ENCODE measurements at places on chromosomes 11 and 22. TPM values are rescaled to one million over a fixed set of nuclear protein-coding genes. Genes with fewer than 3 reads are reported as not detected.

The CNGA4 gene
- 1.9 TPM for polyA plus RNA-seq

The PKNOX2 gene
- polyA plus RNA-seq = not detected

The CBLIF gene
- polyA plus RNA-seq = not detected

The MYOD1 gene
- not detected for polyA plus RNA-seq

The LINC01488 gene
- not detected for polyA plus RNA-seq

The APOL3 gene
- polyA plus RNA-seq = 55.0 TPM

DNA sequence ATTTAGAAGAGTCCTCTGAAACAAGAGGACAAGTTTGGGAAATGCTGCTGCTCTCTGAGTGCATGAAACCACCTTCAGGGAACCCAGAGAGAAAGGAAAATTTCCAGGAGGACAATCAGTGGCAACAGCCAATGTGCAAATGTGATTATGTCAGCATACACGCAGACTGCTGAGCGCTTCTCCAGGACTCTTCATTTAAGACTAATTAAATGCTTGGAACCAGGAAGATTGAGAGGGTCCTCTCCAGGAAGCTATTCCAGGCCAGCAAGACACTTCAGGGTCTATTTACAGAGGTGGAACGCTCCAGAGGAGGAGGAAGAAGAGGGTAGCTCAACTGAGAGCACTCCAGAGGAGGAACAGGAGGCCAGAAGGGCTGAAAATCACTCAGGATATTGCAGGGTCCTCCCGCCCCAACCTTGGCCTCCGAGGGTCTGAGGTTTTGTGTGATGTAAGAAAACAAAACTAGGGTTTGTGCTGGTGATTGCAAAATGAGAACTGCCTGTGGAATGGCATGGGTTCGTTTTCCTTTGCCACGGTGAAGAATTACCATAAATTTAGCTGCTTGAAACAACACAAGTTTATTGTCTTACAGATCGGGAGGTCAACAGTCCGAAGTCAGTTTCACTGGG, 14.1 kb upstream of the HTR3A start:
- no peak overlapping the region for H3K27ac ChIP-seq
- no peak overlapping the region for H3K4me3 ChIP-seq
- H3K36me3 ChIP-seq = no peaks in the 10 kb centered on the region
- DNase-seq = no peak
- H3K4me1 ChIP-seq = no peaks in the 10 kb centered on the region
- no peaks in the 10 kb centered on the region for H3K27me3 ChIP-seq

- H3K4me3 ChIP-seq = no peak overlapping the region
- no peaks in the 10 kb centered on the region for H3K27me3 ChIP-seq
- no peak for DNase-seq
- H3K27ac ChIP-seq = no peak overlapping the region
- peaks cover 39% of the 10 kb centered on the region for H3K4me1 ChIP-seq
Measured at GRCh38 chr11:8329336-8329735, 65.7 kb upstream of the LMO1 start.

- no peak for DNase-seq
- H3K4me3 ChIP-seq = no peak overlapping the region
- H3K27ac ChIP-seq = no peak overlapping the region
- H3K36me3 ChIP-seq = no peaks in the 10 kb centered on the region
Measured at GRCh38 chr11:61119055-61119454, 16.8 kb downstream of the CD5 start.

DNA sequence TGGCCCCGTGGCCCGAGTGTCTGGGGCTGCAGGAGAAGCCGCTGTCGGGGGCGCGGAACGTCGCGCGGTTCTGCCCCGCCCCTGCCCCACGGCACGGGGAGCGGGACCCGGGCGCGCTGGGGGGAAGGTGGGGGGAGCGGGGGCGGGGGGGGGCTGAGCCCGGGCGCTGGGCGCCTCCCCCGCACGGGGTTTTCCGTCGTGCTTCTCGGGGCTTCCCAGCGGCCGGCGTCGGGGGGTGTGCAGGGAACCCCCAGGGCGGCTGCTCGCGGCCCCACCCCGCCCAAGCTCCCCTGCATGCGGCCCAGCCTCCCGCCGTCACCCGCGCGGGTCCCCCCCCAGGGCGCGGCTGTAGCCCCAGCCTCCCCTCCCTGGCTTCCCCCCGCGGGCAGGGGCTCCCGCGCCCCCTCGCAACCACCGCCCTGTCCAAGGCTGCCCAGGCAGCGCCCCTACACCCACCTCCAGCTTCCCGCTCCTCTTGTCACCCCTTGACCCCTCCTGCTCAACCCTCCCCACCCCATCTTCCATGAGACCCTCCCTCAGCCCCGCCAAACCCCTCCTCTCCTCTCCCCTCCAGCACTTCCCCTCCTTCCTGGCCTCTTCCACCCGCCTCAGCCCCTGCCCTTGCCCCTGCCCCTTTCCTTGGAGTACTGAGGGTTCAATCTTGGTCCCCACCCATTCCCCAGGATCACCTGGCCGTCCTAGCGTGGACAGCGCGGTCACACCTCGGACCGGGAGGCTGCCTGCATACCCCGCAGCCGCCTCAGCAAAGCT, 1.7 kb downstream of the IL17REL start:
- peak; percentile 90 for DNase-seq
- H3K4me1 ChIP-seq = peaks cover 43% of the 10 kb centered on the region
- peak overlapping the region; percentile 55 for H3K27ac ChIP-seq
- no peaks in the 10 kb centered on the region for H3K36me3 ChIP-seq
- H3K27me3 ChIP-seq = no peaks in the 10 kb centered on the region
- H3K4me3 ChIP-seq = peak overlapping the region; percentile 43

DNA sequence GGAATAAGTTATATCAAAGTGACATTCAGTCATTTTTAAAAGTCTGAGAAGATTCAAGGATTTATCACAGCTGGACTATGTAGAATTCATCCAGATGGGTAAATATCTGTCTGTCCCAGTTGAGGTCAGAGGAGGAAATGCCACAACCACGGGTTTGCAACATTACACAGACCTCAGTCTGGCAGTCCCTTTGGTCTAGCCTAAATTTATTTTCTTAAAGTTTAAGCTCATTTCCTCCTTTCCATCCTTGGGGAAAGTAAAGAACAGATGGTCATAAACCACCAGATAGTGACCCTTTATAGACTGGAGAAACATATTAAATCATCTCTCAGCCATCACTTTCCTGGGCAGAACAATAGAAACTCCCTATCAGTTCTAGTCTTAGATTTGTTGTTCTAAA, 238.4 kb upstream of the DDI1 start:
- no peaks in the 10 kb centered on the region for H3K27me3 ChIP-seq
- no peak overlapping the region for H3K27ac ChIP-seq
- DNase-seq = no peak

DNA sequence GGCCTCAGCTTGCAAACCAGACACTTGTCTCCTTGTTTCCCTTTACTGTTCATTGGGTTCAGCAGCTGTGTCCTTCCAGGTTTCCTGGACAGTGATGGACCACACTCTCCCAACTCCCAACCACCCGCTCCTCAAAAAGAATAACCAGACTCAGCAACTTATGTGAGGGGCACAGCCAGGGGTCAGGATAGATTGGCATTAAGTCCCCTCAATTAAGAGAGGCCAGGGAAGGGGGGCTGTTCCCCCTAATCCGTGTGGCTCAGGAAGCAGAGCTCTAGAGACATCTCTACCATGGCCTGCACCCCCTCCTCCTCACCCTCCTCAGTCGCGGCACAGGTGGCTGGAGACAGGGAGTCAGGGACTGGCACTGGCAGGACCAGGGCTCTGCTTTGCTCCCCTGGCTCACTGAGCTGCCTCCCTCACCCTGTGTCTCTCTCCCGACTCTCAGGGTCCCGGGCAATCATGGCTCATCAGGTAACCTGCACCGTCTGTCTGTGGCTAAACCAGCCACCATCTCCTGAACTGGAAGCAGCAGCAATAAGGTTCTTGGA, 111.7 kb downstream of the ZNF280B start:
- H3K27ac ChIP-seq = peak overlapping the region; percentile 78
- H3K4me3 ChIP-seq = no peak overlapping the region
- peaks cover 65% of the 10 kb centered on the region for H3K4me1 ChIP-seq
- no peaks in the 10 kb centered on the region for H3K36me3 ChIP-seq
- H3K27me3 ChIP-seq = no peaks in the 10 kb centered on the region
- DNase-seq = no peak

DNA sequence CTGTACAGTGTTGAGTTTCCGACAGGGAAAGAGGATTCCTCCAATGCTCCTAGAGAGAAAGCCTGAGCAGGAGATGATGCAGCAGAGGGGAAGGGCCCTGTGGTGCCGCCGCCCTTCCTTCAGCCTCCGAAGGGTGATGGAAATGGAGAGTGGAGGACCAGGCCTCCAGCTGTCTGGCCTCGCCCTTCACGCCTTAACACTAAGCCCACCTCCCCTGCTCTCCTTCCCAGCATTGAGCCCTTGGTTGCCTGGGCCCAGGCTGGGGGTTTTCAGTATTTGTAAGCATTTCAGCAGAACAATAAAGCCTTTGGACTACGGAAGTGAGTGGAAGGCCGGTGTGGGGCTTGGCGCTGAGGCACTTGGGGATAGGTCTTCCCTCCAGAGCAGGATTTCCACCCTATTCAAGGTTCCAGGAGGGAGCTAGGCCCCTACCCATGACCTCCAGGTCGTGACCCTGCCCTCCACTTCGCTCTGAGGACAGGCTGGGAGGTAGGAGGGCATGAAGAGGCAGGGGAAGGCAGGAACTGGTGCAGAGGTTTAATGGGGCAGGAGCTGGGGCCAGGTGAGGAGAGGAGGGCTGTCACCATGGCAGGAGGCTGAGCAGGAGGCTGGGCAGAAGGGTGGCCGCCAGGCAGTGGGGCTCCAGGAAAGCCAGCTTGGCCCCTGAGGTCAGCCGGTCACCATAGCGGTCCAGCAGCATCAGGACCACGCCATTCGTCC, 21.6 kb downstream of the TREH start:
- H3K4me3 ChIP-seq = no peak overlapping the region
- H3K27me3 ChIP-seq = no peaks in the 10 kb centered on the region

DNA sequence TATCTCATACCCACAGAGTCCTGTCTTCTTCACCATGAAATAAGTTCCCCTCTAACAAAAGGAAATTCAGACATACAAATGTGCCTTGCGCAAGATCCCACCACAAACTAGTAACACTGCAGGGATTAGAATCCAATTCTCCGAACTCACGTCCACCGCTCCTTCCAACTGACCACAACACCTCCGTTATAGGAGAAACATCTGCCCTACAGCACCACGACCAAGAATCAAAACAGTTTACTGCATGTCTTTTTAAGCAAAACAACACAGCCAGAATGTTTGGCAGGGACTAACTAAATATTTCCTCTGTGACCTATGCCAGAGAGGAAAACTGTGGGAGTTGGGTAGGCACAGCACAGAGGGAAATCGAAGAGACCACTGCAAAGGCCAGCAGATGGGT, 72.7 kb upstream of the AKIP1 start:
- no peak overlapping the region for H3K27ac ChIP-seq
- no peaks in the 10 kb centered on the region for H3K36me3 ChIP-seq
- peaks cover 6% of the 10 kb centered on the region for H3K4me1 ChIP-seq

- no peak overlapping the region for H3K4me3 ChIP-seq
- peaks cover 10% of the 10 kb centered on the region for H3K27me3 ChIP-seq
- no peaks in the 10 kb centered on the region for H3K36me3 ChIP-seq
- no peak for DNase-seq
Measured at GRCh38 chr11:71265559-71266092, 13.2 kb upstream of the SHANK2 start.

- H3K27me3 ChIP-seq = peaks cover 15% of the 10 kb centered on the region
- no peaks in the 10 kb centered on the region for H3K4me1 ChIP-seq
- no peak within 1 kb of the TSS for H3K27ac ChIP-seq
- H3K4me3 ChIP-seq = no peak within 1 kb of the TSS
Measured at GRCh38 chr11:118175993-118176777, at the start of gene SCN2B. Gene SCN2B, minus strand, starts transcription at chr11:118176639. Its CDS starts 208 bp downstream, at chr11:118176431.

DNA sequence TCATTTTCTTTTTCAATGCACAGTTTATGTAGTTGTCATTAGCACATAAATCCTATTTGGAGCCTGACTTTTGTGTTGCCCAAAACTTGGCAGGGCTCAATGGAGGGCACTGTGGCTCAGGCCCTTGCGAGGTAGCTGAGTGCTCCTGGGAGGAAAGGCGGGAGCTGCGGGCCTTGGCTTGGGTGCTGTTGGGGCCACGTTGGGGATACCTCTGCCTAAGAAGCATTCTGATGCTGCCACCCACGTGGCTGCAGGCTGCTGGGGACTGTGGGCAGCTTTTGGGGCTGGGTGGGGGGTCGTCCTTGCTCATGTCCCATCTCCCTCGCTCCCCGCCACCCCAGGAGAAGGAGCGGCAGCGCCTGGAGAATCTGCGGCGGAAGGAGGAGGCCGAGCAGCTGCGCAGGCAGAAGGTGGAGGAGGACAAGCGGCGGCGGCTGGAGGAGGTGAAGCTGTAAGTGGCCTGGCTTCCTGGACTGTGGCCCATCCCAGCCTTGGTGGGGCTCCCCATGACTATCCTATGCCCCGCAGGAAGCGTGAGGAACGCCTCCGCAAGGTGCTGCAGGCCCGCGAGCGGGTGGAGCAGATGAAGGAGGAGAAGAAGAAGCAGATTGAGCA, 20.9 kb downstream of the INCENP start:
- H3K4me3 ChIP-seq = no peak overlapping the region
- no peak overlapping the region for H3K27ac ChIP-seq
- no peak for DNase-seq
- H3K27me3 ChIP-seq = no peaks in the 10 kb centered on the region

DNA sequence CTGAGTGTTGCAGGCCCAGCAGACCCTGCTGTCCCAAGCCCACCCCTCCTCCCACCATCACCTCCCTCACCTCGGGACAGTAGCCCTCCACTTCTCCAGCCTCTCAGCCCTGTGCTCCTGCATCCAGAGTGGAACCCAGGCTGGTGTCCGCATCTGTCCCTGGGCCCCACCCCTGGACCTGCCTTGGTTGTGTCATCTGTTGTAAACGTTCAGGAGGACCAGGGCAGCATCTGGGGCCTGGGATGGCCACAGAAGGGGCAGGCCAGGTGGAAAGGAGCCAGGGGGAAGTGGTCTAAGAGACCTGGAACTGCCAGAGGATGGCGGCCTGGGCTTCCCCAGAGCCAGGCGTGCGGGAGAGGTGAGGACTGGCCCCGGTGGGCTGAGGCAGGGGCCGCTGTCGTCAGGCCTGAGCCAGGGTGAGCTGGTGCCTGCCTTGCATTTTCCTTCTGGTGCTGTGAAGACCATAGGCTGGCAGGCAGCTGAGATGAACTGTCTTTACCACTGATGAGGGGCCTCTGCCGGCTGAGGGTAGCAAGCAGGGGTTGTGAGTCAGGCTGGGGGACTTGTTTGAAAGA, 26.1 kb upstream of the MGAT3 start:
- no peaks in the 10 kb centered on the region for H3K4me1 ChIP-seq
- no peak overlapping the region for H3K27ac ChIP-seq
- no peak for DNase-seq
- no peak overlapping the region for H3K4me3 ChIP-seq

GRCh38 chr11:1301220-1302000, 8.0 kb downstream of the TOLLIP start:
- no peak overlapping the region for H3K4me3 ChIP-seq
- H3K27ac ChIP-seq = no peak overlapping the region

DNA sequence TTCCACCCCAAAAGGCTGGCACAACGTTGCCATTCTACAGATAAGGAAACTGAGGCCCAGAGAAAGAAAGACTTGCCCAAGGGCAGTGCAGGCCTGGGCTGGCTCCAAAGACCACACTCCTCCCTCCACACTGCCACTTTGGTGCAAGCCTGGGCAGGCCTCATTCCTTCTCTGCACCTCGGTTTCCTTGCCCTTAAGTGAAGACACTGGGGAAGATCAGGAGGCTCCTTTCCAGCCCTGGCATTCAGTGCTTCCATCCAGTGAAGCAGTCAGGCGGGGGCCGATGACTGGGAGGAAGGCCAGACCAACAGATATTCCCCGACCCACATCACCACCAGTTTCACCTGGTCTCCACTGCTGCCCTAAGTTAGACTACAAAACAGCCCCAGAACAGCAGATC, 18.3 kb upstream of the TCF20 start:
- no peak for DNase-seq
- H3K4me1 ChIP-seq = peaks cover 29% of the 10 kb centered on the region
- no peak overlapping the region for H3K4me3 ChIP-seq

GRCh38 chr11:15765530-15765929, 590.8 kb downstream of the SOX6 start:
- H3K4me1 ChIP-seq = no peaks in the 10 kb centered on the region
- no peak for DNase-seq
- no peaks in the 10 kb centered on the region for H3K27me3 ChIP-seq
- no peak overlapping the region for H3K27ac ChIP-seq
- no peak overlapping the region for H3K4me3 ChIP-seq
